Left kidney (tissue), 8 donors: ENCODE measurements at places on chromosomes 6 and 20. TPM values are rescaled to one million over a fixed set of nuclear protein-coding genes. Genes with fewer than 3 reads are reported as not detected.

The RUNX2 gene
- polyA plus RNA-seq, result 2.5 TPM

DNA sequence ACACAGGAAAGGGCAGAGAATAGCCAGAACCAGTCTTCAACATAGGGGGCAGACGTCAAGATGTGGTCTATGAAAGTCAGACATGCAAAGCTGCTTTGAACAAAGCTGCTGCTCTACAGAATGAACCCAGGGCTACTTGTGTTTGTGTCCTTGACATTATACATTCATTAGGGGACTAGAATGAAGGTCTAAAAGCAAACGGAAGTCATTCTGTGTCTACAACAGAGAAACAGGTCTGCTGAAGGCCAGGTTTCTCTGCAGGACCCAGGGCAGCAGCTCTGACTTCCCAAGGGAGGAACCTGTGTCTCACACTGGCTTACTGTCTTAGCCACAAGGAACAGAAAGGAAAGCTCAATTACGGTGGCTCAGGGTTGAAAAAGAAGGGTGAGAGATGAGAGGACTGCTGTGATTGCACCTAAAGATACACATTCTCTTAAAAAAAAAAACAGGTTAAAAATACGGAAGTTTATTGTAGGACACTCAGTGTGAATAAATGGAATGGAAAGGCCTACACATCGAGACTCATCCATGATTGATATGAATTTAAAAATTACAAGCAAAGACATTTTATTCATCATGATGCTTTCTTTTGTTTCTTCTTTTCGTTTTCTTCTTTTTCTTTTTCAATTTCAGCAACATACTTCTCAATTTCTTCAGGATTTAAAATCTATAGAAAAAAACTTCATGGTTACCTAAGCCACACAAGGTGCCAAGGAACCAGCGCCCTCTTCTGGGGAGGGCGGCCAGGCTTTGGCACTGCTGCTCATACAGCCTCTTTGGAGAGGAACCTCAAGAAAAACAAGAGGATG is 6.7 kb downstream of the PSMA7 start:
- DNase-seq, result no peak

The SLC35D3 gene
- polyA plus RNA-seq, result not detected

DNA sequence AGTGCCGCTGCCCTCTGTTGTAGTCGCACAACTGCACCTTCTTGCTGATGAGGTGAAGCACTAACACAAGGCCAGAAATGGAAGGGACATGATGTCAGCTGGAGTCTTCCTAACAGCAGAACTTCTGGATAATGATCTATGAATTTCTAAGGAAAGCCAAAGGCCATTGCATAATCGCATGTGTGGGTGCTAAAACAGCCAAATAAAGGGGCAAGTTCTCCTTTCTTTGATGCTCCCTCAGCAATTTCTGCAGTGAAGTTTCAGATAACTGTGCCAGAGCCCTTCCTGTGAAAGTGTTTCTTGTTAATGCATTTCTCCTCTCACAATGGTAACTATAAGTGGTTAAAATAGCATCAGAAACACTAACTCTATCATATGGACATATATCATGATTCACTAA is 8.0 kb upstream of the F13A1 start:
- DNase-seq, result no peak

DNA sequence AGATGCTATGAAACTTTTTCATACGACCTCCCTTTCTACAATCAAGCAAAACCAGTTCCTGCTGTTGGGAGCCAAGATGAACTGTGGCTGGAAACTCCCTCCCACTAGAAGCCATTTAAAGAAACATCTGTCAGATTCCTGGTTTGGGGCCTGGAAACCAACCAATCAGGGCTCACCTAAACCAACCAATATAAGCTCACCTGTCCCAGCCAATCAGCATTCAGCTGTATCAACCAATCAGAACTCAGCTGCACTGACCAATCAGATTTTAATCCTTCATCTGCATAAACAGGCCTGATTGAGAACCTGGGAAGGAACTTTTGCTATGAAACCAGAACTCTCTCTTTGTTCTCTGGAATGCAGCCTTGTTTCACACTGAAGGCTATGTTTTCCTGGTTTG is 42.4 kb downstream of the SNX14 start:
- no peak for DNase-seq

The MAFB gene
- polyA plus RNA-seq, result 97.5 TPM

The KHDC3L gene
- not detected for polyA plus RNA-seq

The STXBP5 gene
- 17.8 TPM for polyA plus RNA-seq

DNA sequence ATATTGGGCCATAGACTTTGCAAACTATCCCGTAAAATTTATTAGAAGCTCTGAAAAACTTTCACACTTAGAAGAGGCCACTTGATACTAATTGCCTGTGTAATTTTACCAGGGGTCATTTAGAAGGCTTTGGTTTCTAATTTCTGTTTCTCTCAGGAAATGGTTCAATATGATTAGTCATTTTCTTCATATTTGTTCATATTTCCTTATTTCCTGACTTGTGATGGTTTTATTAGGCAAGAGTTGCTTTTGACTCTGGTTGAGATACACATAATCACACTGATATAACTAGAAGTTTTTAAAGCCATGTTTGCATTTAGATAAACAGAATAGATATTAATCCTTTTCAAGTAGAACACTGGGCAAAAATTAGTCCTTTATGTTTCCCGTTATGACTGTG is 11.8 kb upstream of the HBS1L start:
- DNase-seq, result no peak

GRCh38 chr6:28424163-28424562 is 19.1 kb downstream of the ZSCAN23 start:
- DNase-seq, result no peak

DNA sequence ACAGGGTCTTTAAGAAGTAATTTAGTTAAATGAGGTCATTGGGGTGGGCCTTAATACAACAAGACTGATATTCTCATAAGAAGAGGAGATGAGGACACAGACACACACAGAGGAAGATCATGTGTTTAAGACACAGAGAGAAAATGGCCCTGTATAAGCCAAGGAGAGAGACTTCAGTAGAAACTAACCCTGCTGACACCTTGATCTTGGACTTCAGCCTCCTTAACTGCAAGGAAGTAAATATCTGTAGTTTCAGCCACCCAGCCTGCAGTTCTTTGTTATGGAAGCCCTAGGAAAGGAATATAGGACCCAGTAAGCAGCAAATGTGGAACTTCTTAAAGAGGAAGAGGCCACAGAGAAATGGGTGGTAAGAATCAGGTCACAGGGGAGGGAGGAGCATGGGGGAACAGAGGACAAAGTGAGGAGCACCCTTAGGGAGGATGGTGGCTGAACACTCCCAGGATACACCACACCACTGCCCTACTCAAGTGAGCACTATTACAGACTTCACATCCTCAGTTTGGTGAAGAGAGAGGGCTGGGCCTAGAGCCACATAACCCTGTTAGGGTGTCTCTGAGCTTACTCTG is 762 bp downstream of the SIRPB1 start:
- DNase-seq, result no peak

The TINAG gene
- polyA plus RNA-seq, result 37.3 TPM

DNA sequence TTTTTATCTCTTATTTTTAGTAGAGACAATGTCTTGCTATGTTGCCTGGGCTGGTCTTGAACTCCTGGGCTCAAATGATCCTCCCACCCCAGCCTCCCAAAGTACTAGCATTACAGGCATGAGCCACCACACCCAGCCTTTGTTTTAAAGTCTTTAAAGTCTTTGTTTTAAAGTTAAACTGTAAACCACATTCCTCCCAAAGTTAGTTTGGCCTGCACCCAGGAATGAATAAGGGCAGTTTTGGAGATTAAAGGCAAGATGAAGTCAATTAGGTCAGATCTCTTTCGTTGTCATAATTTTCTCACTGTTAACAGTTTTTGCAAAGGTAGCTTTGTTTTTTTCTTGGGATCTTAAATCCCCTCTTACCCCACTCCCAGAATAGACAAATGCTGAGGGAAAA is 63.8 kb downstream of the UBR2 start:
- no peak for DNase-seq

DNA sequence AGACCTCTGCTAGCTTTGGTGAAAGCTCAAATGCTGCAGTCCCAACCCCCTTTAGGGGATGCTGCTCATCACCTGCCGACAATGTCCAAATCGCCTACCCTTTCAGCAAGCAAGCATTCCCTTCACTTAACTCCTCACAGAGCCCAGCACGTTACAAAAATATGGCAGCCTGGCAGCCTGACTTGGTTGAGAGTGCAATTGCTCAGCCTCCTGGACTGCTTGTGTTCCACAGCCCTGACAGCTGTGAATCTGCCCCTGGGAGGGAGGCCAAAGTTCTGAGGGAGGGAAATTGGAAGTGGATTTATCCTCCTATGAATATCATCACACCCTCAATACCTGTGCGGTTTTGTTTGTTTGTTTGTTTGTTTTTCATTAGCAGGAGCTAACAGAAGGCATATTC is 231.0 kb downstream of the HIVEP2 start:
- DNase-seq, result no peak

DNA sequence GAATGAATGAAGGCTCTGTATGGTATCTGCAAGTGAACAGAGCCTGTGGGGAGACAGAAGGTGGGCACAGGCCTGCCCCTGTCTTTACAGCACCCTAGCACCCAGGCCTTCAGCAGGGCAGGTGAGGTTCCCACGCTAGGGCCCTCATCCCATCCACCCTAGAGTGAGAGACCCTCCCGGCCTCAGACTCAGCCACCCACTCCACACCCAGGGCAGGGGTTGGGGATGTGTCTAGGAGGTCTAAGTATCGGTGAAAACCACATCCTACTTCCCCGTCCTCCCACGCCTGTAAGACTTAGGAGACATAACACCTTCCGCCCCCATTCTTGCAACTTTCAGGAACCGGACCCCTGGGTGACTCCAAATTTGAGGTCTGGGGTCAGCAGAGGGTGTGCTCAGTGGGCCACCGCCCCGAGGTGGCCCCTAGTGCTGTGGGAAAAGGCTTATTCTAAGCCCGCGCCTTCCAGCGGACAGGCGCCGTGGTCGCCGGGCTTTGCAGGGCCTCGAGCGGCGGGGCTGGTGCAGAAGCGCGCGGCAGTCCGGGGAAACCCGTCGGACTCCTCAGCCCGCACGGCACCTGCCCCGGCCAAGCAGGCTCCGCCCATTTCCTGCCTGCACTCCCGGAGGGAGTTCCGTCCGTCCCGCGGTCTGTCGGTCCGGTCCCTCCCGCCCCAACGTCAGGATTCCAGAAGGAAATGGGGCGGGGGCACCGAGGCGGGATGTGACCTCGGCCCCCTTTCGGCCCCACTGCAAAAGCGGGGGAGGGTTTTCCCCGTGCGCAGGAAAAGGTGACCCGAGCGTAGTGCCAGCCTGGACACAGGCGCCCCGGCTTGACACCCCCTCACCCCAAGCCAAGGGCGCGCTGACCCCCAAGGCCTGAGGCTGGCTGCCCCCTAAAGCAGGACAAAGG is 868 bp downstream of the SAMD10 start:
- no peak for DNase-seq

GRCh38 chr6:90106449-90106848 is 190.2 kb downstream of the BACH2 start:
- DNase-seq, result no peak

The DNMT3B gene
- polyA plus RNA-seq, result 10.1 TPM

DNA sequence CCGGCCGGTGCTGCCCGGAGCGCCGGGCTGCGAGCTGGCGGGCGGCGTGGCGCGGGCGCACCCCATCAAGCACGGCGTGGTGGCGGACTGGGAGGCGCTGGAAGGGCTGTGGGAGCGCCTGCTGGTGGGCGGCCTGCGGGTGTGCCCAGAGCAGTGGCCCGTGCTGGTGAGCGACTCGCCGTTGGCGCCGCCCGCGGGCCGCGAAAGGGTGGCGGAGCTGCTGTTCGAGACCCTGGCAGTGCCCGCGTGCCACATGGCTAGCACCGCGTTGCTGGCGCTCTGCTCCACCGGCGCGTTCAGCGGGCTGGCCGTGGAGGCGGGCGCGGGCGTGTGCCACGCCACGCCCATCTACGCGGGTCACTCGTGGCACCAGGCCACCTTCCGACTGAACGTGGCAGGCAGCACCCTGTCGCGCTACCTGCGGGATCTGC is 517 bp downstream of the ACTL10 start:
- DNase-seq, result no peak

- DNase-seq, result no peak
These were observed 44.8 kb downstream of the TXNDC5 start for GRCh38 chr6:7865781-7866180.

- peak; percentile 10 for DNase-seq
These were observed 66.7 kb downstream of the RPP21 start for GRCh38 chr6:30411515-30412207.

GRCh38 chr6:107337191-107337741 is 122.1 kb downstream of the PDSS2 start:
- DNase-seq, result no peak

DNA sequence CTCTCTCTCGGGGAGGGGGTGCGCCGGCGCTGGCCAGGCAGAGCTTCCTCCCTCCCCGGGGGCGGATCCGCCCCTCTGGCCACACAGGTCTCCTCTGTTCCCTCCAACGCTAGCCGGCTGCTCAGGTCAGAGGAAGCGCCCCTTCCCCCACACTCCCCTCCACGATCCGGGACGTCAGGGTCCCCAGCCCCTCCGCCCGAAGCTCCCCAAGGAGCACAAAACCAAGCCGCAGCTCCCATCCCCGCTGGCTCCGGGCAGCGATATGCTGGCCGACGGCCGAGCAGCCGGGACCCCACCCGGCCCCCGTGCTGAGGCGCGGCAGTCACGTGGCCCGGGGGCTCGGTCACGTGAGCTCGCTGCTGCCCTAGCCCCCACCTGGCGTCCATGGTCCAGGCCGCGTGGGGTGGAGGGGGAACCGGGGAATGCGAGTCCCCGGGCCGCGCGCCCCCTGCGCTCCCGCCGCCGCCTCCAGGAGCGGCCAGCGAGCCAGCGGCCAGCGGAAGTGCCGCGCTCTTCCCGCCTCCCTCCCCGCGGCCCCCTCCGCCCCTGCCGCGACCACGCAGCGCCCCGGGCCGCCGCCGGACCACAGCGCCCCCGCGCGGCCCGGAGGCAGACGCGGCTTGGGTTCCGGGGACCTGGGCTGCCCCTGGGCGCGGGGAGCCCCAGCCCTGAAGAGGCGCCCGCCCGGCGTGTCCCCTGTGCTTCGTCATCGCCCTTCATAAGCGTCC is at the start of gene SLC35B2:
Gene SLC35B2, minus strand, starts transcription at position 504 of the 728 bp plus-strand sequence. Its CDS starts 118 bp downstream, at position 386.
- DNase-seq, result peak; percentile 65

The XKR7 gene
- 0.35 TPM for polyA plus RNA-seq

- no peak for DNase-seq
These were observed 91.4 kb downstream of the CDH26 start for GRCh38 chr20:60049601-60050000.

DNA sequence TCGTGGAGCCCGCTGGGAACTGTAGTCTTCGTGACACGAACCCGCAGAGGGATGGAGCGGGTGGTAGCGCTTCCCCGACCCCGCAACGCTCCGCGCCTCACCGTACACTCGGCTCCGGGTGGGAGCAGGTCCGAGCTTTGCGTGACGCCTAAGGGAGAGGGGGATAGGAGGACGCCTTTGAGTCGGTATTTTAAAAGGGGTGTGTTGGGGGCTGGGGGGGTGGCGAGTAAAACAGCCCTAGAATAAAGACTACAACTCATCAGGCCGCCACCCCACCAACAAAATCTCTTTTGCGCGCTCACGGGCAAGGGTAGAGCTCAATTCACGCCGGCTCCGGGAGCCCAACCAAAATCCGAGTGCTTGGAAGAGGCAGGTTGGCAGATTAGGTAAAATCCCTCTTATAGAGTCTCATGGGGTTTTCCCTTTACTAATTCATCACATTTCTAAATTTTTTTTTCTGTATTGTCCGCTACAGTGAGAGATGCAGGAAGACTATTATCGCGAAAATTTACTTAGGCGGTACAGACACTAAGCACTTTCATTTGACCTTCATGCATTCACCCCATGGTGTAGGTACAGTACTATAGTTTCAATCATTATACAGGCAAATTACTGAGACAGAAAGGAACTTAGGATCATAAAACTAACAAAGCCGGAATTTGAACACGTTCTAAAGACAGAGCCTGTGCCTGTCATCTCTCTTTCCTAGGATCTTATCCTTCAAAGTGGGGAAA is 706 bp upstream of the SNX14 start:
- DNase-seq, result peak; percentile 11

GRCh38 chr6:31792090-31792374 is 3.5 kb downstream of the VARS1 start:
- no peak for DNase-seq
